ENCODE measurements at places on chromosomes 6 and 20.

- DNase-seq: no peak
Observed at GRCh38 chr6:2526766-2527165, 224.0 kb downstream of the MYLK4 start.

- DNase-seq: peak; percentile 80
Observed at GRCh38 chr20:64140956-64141355, 23.3 kb upstream of the MYT1 start.

DNA sequence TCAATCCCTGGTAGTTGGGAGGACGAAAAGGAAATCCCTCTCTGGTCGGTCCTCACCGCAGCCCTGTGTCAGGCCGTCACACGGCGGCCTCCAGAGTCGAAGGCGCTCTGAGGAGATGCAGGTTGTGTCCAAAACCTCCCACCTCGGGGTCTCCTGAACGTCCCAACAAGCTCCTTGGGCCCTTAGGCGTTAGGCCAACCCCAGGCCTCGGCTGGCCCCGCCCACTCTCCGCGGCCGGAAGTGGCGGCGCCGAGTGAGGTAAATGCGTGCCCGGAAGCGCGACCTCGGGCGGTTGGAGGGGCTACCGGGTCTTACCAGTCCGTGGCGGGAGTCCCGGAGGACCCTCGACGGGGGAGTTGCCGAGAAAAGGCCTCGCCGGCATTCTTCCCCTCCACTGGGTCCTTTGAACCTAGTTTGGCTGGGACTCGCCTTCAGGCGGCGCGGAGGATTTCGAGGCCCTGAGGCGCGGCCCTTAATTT lies at the start of gene TDRD6:
TSS of gene TDRD6 (plus strand) at position 267 of the 479 bp plus-strand sequence. CDS start 244 bp downstream, outside the sequence.
- peak; percentile 35 for DNase-seq

GRCh38 chr6:50716899-50717509 lies 3.7 kb downstream of the TFAP2D start:
- DNase-seq: no peak

- DNase-seq: no peak
Observed at GRCh38 chr20:46137816-46138215, 19.7 kb downstream of the CD40 start.

DNA sequence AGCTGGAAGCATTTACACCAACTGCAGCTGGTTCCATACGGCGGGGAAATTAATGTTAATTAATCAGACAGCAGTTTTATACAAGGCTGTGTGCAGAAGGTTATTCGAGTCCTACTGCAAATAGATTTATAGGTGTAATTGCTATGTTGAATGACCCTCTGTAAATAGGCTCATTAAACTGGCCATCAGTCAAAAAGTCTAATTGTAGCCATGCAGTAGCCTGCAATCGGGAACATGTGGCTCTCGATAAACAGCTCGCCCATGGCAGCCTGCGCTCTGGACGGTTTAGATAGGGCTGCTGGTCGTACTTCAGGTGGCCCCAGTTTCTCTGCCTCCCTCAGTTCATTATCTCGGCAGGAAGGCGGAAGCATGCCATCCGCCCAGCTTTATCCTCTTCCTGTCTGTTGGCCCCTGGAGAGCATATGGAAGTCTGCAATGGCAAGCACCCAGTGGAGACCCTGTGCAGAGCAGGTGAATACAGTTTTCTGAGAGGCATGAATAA lies 143.2 kb downstream of the MBOAT1 start:
- DNase-seq: no peak

GRCh38 chr6:5104667-5105066 lies 19.5 kb downstream of the PPP1R3G start:
- DNase-seq: no peak

GRCh38 chr20:35681960-35682359 lies 17.2 kb downstream of the NFS1 start:
- no peak for DNase-seq

DNA sequence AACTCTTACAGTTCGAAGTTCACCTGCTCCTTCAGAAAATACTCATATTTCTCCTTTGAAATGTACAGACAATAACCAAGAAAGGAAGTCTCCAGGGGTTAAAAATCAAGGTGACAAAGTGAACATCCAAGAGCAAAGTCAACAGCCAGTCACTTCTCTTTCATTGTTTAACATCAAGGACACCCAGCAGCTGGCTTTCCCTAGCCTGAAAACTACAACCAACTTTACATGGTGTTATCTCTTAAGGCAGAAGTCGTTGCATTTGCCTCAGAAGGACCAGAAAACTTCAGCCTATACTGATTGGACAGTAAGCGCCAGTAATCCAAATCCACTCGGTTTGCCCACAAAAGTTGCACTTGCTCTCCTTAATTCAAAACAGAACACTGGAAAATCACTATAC lies 113.3 kb downstream of the HIVEP1 start:
- DNase-seq: no peak

- no peak for DNase-seq
Observed at GRCh38 chr6:54559136-54559535, 250.9 kb downstream of the TINAG start.

DNA sequence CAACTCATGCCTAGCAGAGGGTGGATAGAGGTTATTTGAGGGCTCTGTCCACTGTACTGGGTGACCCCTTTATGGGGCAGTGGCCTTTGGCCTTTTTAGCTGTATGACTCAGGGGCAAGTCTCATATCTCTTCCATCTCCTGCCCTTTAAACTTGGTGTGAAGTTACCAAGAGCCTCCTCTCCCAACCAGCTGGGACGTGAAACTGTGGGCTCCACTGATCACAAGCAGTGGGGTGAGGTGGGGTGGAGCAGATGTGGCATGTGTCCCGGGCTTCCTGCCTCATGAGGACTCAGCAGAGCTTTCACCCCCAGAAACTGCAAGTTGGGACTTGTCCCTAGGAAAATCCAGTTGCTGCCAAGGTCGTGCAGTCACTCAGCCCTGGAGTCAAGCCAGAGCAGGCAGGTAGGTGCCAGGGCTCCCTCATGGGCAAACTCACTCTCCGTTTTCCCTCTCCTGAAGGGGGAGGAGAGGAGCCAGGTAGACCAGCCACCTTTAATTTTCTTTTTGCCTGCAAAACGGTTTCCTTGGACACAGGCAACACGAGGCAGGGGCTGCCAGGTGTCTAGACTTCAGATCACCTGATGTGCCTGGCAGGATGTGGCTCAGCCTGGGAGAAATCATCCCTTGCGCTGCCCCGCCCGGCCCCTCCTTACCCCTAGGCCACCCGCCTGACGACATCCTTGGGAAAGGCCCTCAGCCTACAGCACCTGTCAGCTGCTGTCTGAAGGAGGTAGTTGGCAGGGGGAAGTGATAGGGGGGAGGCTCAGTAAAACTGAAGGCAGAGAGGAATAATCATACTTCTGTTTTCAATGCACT lies 4.0 kb downstream of the CDKN1A start:
- DNase-seq: peak; percentile 95

DNA sequence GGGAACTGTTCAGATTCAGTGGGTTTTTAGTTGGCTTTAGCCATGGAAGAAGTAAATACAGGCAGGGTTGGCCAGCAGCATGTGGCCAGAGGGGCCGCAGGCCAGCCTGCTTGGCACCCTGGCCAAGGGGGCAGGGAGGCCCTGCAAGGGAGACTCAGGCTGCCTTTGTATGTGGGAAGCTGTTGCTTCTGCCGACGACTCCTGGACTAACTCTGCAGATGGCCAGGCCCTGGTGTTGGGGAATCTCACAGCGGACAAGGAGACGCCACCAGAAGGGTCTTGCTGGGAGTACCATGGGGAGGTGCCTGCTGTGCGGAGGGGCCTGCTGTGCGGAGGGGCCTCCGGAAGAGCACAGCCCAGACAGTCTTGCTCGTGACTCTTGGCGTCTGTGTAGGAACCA lies 25.2 kb downstream of the PYGB start:
- DNase-seq: peak; percentile 29

GRCh38 chr6:51495096-51495495 lies 592.3 kb downstream of the PKHD1 start:
- no peak for DNase-seq

DNA sequence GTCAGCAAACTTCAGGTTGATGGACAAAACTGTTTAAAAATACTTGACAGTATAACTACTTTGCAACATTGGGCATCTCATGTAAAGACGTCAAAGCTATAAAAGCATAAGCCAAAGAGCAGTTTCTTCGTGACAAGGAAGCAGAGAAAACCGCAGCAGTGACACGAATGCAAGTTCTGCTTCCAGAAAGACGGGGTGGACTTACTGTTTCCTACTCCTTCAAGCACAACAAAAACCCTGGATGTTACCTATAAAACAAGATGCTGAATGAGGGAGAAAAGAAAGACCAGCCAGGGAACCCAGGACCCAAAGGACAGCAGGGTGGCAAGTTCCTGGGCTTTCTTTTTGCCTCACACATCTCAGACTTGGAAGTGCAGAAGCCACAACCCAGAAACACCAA lies 98.0 kb downstream of the DLL1 start:
- DNase-seq: no peak

DNA sequence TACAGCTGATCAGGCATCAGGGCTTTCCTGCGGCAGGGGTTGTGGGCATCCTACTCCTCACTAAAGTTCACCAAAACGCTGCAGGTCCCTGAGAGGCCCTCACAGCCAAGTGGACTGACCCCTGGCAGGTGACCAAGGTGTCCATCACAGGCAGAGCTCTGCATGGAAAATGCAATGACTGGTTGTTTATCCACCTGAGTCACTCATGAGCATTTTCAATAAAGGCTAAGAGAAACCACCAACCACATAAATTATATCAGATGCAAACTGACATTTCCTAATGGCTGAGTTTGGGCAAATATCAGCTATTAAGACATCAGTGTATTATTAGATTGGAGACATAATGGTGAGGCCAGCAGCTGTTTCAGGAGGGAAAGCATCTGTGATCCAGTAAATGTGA lies 152.7 kb upstream of the SYNDIG1 start:
- no peak for DNase-seq

DNA sequence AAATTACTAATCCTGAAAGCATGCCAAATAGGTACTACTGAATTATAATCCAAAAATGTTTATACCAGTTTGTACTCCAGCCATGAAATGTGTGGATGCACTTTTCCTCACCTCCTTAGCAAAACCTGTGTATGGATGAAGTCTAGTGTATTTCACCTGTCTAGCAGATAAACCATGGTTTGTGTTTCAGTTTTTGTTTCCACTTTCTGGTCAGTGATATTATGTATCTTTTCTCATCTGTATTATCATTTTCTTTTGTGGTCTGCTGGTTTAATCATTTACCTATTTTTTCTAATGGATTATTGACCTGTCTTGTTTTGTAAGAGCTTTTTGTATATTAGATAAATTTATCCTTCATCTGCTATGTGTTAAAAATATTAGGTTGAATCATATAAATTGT lies 41.0 kb upstream of the TMEM217 start:
- no peak for DNase-seq

DNA sequence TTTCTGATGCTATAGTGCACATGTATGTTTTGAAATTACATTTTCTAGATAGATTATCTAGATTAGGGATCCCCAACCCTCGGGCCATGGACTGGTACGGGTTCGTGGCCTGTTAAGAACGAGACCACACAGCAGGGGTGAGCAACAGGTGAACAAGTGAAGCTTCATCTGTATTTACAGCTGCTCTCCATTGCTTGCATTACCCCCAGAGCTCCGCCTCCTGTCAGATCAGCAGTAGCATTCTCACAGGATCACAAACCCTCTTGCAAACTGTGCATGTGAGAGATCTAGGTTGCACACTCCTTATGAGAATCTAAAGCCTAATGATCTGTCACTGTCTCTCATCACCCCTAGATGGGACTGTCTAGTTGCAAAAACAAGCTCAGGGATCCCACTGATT lies 10.4 kb downstream of the CEP57L1 start:
- no peak for DNase-seq

- DNase-seq: no peak
Observed at GRCh38 chr6:54286141-54286540, 22.1 kb upstream of the TINAG start.

Data from RWPE2 (cell line).